ENCODE measurements at places on chromosomes 4 and X. TPM values are rescaled to one million over a fixed set of nuclear protein-coding genes. Genes with fewer than 3 reads are reported as not detected.

Gene SPINK2
- total RNA-seq = not detected

Gene SLC34A2
- 47.8 TPM for total RNA-seq

Gene NOX1
- not detected for total RNA-seq

Gene IL2
- not detected for total RNA-seq

Gene HEPH
- 20.2 TPM for total RNA-seq

Gene MGARP
- total RNA-seq = 16.7 TPM

Gene CD40LG
- not detected for total RNA-seq

Gene PTPN13
- total RNA-seq = 44.0 TPM

Gene XG
- 0.25 TPM for total RNA-seq

Gene PAGE2B
- not detected for total RNA-seq

Gene FAM50A
- 37.6 TPM for total RNA-seq

Gene SLC6A14
- not detected for total RNA-seq

Gene FAM114A1
- 97.2 TPM for total RNA-seq

Gene GABRB1
- total RNA-seq = not detected

Gene L1CAM
- 1.2 TPM for total RNA-seq

Gene GYG2
- 0.72 TPM for total RNA-seq

Gene ATP7A
- total RNA-seq = 10.3 TPM

Gene MGAT4D
- not detected for total RNA-seq

Gene DAPP1
- 1.6 TPM for total RNA-seq

Gene SRPK3
- total RNA-seq = 2.1 TPM

Gene NAP1L5
- total RNA-seq = 14.1 TPM

Gene SSX1
- 0.20 TPM for total RNA-seq

Gene TCEAL4
- 745 TPM for total RNA-seq

Gene RAB41
- total RNA-seq = not detected

Gene SPATA18
- 40.6 TPM for total RNA-seq

Gene DCAF4L1
- total RNA-seq = 0.13 TPM

Gene SPANXA1
- total RNA-seq = not detected
